ENCODE measurements at places on chromosomes 5 and 9. TPM values are rescaled to one million over a fixed set of nuclear protein-coding genes. Genes with fewer than 3 reads are reported as not detected.

Gene CDC26
- 13.4 TPM for total RNA-seq

Gene LCP2
- not detected for total RNA-seq

Gene NREP
- 904 TPM for total RNA-seq

Gene PCDHB12
- 14.4 TPM for total RNA-seq

Gene LTC4S
- total RNA-seq = 0.91 TPM

Gene FLT4
- total RNA-seq = 0.17 TPM

Gene PTPA
- 166 TPM for total RNA-seq

Data from glutamatergic neuron (in vitro differentiated cells).